NCI-H748 treated with DMSO at 0.1 percent for 48 hours (cell line): ENCODE measurements at places on chromosomes 4 and X.
A peak's percentile ranks its signal among the peaks of the same experiment; 100 is the strongest.

- DNase-seq: no peak
These were observed 42.3 kb downstream of the AFF2 start for GRCh38 chrX:148542481-148543255.

DNA sequence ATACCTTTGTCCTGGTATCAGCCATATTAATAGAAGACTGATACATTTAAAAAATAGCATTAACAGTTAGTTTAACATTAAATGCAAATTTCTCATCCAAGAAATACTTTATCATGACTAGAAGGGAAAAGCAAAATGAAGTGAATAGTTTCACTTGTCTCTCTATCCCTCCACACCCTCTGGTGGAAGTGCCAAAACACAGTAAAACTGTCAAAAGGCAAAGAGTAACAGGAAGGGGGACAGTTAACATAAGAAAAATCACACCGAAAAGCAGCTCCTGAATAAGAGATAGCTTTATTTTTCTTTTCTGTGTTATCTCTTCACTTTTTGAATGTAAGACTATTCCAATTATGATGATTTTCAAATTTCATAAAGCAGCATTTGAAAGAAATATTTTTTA is 187.2 kb downstream of the FBXW7 start:
- DNase-seq: peak; percentile 44

GRCh38 chrX:43590150-43590549 is 65.9 kb upstream of the MAOA start:
- DNase-seq: no peak

DNA sequence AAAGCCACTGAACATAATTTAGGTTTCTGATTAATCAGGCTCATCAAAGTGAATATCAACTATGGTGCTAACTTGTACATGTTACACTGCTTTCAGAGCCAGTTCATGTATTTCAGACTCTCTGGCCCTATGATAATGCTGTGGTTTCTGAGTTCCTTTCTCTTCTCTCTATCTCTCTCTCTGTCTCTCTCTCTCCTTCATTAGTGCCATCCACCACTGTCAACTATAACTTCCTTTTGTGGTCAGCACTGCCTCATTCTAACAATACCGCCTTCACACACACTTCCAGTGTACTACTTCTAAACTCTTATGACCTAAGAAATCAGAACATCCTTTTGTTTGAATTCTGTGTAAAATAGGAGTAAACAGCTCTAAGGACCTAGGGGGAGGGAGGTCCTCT is 907.1 kb downstream of the RPA4 start:
- no peak for DNase-seq

- DNase-seq: no peak
These were observed 608.6 kb upstream of the AADAT start for GRCh38 chr4:170698334-170698733.

DNA sequence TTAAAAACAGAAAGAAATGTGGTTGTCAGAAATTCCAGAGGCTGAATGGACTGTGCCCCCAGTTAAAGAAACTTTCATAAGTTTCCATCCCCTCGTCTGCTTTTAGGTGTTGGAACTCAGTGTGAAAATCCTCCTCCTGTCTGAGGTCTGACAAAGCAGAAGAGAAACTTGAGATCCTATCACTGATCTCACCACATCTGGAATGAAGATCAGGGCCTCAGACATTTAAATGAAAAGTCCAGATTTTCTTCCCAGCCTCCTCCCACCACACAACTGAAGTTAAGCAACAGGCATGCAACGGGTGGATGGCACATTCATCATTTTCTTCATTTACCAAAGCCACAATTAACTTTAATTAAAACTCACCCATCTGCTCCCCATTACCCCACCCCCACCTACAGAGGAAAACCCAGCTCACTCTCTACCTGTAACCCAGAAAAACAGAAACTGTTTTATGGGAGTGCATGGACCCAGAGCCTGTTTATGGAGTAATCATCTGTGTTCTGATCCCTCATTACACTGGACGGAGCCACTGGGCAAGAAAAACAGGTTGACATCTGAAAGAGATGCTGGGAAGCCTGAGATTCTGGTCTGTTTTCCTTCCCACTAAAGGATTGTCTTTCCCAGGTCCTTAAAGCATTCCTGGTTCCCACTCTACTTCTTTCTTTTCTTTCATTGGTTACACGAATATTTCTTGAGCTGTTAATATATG is 58.1 kb upstream of the HOPX start:
- DNase-seq: no peak

GRCh38 chr4:82423245-82424054 is 6.8 kb downstream of the HNRNPDL start:
- DNase-seq: no peak

DNA sequence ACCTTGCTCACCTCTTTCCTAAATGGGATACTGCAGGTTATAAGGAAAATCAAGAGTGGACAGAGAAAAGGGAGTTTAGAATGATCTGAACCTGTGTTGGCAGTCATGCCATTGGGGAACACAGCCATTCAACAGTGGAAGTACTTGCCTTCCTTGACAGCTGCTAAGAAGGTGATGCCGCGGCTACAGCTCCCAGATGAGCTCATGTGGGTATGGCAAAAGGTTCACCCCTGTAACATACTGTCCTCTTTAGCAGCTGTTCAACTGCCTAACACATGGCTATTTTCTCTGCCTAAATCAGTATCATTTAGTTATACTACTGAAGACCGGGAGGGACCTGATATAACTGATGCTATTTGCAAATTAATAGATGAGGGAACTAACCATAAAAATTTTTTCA is 76.8 kb downstream of the DCHS2 start:
- no peak for DNase-seq

DNA sequence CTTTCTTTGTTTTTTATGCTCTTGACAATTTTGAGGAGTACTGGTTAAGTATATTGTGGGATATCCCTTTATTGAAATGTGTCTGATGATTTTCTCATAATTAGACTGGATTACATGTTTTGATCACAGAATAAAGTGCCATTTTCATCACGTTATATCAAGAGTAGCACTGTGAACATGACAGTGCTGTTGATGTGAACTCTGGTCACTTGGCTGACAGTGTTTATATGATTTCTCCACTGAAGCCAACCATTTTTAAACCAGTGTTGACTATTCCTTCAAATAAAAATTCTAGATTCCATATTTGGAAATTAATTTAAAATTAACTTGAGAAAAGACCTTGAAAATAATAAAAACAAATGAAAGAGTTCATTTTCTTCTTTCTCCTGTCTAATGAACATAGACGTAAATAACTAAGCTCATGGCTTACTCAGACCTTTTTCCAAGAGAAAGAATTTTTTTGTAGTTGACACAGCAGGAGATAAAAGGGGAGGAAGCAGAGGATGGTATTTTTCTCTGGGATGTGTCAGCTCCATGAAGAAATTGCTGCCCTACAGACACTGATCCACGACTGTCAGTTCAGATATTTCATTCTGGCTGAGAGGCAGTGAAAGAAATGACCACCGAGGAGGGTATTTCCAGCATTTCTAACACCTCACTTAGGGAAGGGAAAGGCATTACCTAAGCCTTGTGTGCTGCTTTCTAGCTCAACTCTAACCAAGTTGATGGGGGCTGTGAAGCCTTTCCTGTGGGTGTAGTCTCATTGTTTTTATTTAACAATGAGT is 150.9 kb upstream of the ANK2 start:
- no peak for DNase-seq

- DNase-seq: no peak
These were observed 34.4 kb downstream of the MGARP start for GRCh38 chr4:139245590-139245989.

- DNase-seq: no peak
These were observed 9.9 kb downstream of the VEGFC start for GRCh38 chr4:176782794-176783193.

GRCh38 chr4:90118527-90119195 is 8.5 kb upstream of the CCSER1 start:
- DNase-seq: no peak

- DNase-seq: peak; percentile 79
These were observed 10.5 kb upstream of the RTL5 start for GRCh38 chrX:72142094-72142793.

- no peak for DNase-seq
These were observed 21.7 kb downstream of the RAB40AL start for GRCh38 chrX:102958794-102959193.

DNA sequence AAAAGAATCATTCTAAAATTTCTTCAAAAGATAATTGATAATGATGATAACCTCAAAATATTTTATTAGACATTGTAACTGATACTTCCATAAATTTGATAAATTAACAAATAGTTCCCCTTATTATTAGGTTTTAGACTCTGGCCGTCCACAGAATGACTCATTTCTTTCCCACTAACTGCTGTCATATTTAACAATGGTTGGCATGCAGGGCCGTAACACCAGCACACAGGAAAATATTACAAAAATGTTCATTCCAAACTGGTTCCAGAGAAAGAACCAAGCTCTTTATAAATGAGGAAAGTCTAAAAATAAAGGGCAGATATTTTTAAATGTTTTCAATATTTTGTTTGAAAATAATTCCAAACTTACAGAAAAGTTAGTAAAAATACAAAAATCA is 28.2 kb downstream of the WDFY3 start:
- no peak for DNase-seq

- DNase-seq: no peak
These were observed 92.2 kb upstream of the PGRMC2 start for GRCh38 chr4:128379860-128380259.

GRCh38 chr4:159142241-159142640 is 39.4 kb downstream of the RAPGEF2 start:
- DNase-seq: no peak

- no peak for DNase-seq
These were observed 152.3 kb downstream of the NEK1 start for GRCh38 chr4:169460081-169460480.

GRCh38 chrX:154776753-154777152 is 14.1 kb downstream of the DKC1 start:
- DNase-seq: no peak

DNA sequence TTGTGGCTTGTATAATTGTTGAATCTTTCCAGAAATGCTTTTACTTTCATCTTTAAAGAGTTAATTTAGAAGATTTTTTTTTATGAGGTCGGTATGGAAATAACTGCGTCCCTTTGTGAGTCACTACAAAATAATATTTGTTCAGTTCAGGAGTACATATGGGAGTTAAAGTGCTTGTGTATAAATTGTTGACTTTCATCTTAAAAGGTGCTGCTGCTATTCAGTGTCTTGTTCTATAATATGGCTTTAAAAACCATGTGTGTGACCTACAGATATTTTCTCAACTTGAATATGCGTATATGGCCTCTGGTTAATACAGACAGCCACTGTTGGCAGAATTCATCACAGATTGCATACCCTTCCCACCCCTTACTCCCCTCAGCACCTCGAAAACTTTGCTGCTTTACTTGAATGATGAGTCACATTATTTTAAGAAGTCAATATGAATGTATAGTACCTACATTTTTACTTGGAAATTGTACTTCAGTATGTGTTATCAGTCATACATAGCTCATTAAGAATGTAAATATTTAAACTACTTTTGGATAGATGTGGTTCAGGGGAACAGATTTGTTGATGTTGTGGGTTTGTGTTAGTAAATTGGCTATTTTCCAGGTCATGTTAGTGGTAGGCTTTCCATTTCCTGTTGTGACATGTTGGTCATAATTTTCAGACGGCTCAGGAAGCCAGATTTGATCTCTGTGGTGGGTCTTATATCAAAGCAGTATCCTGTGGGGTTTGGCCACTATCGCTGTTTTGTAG is 1.5 kb downstream of the CLCN3 start:
- peak; percentile 16 for DNase-seq

- no peak for DNase-seq
These were observed 302.7 kb downstream of the PACRGL start for GRCh38 chr4:21002976-21003375.

DNA sequence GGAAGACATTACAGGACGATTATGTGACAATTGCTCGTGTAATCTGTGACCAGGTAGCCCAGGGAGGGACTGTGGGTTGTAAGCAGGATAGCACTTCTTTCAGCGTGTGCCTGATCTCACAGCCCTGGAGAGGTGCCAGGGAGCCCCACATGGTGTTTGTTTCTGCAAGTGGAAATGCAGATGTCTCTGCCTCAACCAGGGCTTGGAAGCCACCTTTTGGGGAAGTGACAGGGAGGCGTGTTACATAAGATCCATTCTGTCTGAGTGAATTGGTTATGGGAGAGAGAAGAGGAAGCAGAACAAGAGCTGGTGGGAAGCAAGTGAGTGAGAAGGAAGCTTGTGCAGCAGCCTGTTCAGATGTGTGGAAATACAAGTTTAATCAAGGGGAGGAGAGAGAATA is 104.5 kb upstream of the GATB start:
- DNase-seq: no peak
